ENCODE measurements at places on chromosomes 7 and 10.

GRCh38 chr7:151198945-151199848, 11.1 kb downstream of the H2BK1 start:
- DNase-seq: no peak

- DNase-seq: no peak
Observed at GRCh38 chr7:41837916-41838315, 135.0 kb upstream of the INHBA start.

DNA sequence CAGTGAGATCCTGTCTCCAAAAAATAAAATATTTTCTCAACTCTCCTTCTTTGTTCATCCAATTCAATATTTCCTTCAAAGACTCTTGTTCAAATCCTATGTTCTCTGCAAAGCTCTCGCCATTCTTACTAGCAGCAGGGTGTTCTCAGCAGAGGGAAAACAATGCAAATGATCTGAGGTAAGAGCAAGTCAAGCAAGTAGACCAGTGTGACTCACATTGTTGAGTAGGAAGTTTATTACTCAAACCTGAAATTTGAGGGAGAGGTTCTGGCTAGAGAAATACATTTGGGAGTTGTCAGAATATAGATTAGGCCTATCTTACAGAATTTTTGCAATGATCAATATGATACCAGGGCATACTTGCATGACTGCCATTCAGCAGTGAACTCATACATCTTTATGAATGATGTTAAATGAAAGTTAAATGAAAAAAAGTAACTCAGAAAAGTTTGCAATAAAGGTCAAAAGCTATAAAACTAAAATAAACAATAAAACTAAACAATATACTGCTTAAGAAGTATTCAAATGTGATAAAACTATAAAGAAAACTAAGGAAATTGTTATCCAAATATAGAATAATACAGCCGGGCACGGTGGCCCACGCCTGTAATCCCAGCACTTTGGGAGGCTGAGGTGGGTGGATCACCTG, 5.8 kb downstream of the IDE start:
- no peak for DNase-seq

GRCh38 chr7:92464515-92464914, 13.2 kb downstream of the ERVW-1 start:
- no peak for DNase-seq

GRCh38 chr10:71221586-71222202, 9.3 kb downstream of the UNC5B start:
- DNase-seq: no peak

GRCh38 chr10:34966040-34966439, 124.1 kb downstream of the CUL2 start:
- no peak for DNase-seq

DNA sequence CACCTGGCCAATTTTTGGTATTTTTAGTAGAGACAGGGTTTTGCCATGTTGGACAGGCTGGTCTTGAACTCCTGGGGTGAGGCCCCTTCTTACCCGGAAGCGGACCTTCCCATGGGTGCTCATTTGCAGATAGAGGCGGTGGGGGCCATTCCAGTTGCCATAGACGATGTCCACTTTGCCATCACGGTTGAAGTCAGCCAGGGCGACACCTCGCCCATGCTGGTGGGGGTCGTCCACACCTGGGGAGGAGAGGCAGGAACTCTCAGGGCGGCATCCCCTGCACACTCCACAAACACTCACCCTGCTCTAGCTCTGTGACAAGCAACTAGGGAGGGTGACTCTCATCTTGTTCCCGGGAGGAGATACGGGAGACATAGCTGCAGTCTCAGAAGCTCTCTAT, 54.9 kb downstream of the GOLGA7B start:
- DNase-seq: no peak

DNA sequence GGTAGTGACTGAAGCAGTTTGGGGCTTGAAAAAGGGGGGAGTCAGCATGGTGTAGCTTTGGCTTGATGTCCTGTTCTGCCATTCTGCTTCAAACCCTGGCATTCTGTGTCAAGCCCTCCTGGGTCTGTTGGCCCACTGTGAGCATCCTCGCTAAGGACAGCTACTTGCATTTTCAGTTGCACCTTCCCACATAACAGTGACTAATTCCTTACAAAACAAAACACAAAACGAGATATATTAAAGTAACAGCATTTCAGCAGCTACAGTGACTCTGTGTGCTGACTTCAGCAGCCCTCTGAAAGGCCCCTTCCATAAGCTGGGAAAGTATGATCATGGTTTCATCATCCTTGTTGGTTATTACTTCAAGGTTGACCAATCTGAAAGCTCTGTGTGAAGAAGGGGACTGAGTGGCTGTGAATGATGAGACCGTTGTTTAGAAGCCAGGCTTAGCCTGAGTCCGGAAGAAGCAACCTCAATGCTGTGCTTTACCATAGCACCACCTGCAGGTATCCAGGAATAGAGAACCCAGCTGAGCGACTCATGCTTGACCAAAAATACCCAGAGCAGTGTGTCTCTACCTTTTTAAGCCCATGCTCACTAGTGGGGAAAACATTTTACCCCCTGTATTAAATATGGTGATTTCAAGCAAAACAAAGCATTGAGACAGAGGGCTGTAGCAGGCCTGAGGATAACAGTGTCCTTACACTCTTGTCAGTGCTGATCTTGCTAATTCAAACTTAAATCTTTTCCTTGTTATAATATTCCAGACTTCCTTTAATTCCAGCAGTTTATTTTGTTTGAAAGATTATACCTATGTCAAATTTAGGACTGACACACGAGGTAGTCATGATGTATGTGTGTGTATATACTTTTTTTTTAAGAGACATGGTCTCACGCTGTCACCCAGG, 42.6 kb upstream of the CC2D2B start:
- DNase-seq: peak; percentile 5

DNA sequence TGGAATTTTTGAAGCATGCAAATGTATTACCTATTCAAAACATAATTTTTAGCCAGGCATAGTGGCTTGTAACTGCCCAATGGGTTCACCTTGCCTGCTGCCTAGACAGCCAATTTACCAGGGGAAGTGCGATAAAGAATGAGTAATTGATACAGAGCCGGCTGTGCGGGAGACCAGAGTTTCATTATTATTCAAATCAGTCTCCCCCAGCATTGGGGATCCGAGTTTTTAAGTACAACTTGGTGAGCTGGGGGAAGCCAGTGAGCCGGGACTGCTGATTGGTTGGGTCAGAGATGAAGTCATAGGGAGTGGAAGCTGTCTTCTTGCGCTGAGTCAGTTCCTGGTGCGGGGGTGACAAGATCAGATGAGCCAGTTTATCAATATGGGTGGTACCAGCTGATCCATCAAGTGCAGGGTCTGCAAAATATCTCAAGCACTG, 29.1 kb upstream of the NRBF2 start:
- DNase-seq: no peak

All from SJCRH30 (cell line).